ENCODE measurements at places on chromosomes 1 and 21. TPM values are rescaled to one million over a fixed set of nuclear protein-coding genes. Genes with fewer than 3 reads are reported as not detected.

DIO1 gene
- not detected for total RNA-seq

TNNT2 gene
- 2.2 TPM for total RNA-seq

RNF19B gene
- total RNA-seq, result 21.5 TPM

OR6K3 gene
- not detected for total RNA-seq

STXBP3 gene
- 30.3 TPM for total RNA-seq

CFAP107 gene
- total RNA-seq, result not detected

DNA sequence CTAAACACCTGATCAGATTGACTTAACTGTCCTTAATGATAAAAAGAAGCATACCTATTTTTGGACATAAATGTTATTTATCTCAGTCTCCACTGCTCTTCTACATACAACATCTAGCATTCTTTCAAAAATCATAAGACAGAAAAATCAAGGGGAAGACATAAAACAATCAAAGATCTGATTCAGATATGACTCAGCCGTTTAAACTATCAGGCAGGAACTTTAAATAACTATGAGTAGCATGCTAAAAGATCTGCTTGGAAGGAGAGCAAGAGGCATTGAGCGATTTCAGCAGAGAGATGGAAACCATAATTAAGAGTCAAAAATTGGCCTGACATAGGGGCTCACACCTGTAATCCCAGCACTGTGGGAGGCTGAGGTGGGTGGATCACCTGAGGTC lies 27.2 kb upstream of the SLC22A15 start:
- no peak for DNase-seq

DNA sequence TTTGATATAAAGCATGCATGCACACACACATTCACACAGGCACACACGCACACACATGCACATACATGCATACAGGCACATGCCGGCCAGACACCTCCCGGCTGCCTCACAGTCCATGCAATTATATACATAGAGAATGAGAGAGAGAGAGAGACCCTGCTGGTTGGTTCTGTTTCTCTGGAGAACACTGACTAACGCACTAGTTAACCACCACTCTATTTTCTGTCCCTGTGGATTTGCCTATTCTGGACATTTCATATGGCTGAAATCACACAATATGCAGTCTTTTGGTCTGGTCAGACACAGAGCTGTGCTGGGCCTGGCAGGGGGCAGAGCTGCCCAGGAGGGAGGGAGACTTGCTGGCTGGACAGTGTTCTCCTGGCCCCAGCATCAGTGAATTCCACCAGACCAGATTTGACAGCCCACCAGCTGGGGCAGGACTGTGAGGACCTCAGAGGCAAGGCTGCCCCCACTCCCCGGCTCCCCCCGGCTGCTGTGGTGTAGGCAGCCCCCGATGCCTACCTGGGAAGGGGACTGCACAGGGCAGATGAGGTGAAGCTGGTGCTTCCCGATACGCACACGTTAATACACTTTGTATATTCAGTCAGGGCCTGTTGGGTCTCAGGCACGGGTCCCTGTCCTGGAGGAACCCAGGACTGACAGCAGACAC lies 152.2 kb downstream of the NPHP4 start:
- DNase-seq, result no peak

All from Calu3 (cell line).